ENCODE measurements at places on chromosomes 1 and 21.

- no peak for DNase-seq
Measured at GRCh38 chr1:40239626-40240025, 8.1 kb upstream of the TMCO2 start.

GRCh38 chr1:172700556-172700955 is 41.7 kb downstream of the FASLG start:
- no peak for DNase-seq

GRCh38 chr1:109067883-109068282 is 7.9 kb downstream of the TAF13 start:
- DNase-seq: no peak

GRCh38 chr1:220927442-220927841 is 48.2 kb downstream of the HLX start:
- no peak for DNase-seq

DNA sequence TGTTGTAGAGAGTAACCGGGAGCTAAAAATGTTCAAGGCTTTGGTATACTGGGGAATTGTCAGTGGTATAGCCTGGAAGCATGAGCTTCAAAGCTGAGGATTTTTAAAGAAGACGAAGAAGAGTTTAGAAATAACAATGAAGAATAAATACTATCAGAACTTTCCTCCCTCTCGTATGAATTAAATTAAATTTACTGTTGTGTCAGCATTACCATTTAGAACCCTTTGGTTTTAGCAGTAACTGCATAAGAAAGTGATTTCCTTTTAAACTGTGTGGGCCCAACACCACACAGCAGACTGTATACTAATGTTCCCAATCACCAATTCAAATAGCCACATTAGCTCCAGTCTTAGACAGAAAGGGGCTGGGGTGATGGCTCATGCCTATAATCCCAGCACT is 122.6 kb downstream of the ZNF644 start:
- no peak for DNase-seq

GRCh38 chr1:59903141-59903754 is 23.3 kb downstream of the CYP2J2 start:
- no peak for DNase-seq

GRCh38 chr1:40247655-40248054 is at the start of gene TMCO2:
TMCO2 (plus strand) TSS chr1:40247937; CDS start chr1:40247994, 57 bp downstream.
- DNase-seq: no peak

DNA sequence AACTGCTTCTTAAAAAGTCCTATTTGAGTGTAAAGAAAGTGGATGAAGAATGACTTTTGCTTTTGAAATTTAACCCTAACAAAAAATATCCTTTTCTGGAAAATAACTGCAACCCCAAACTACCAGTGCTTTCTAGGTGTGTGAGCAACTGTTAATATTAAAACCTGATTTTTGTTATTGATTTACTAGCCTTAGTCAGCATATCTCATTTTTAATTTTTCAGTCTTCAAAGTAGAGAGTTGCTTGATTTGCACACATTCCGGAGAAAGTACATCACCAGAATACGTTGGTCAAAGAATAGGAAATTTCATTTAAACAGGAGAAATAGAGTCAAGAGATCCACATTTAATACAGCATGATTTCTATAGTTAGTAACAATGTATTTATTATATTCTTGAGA is 141.8 kb upstream of the ADAMTS5 start:
- DNase-seq: no peak

DNA sequence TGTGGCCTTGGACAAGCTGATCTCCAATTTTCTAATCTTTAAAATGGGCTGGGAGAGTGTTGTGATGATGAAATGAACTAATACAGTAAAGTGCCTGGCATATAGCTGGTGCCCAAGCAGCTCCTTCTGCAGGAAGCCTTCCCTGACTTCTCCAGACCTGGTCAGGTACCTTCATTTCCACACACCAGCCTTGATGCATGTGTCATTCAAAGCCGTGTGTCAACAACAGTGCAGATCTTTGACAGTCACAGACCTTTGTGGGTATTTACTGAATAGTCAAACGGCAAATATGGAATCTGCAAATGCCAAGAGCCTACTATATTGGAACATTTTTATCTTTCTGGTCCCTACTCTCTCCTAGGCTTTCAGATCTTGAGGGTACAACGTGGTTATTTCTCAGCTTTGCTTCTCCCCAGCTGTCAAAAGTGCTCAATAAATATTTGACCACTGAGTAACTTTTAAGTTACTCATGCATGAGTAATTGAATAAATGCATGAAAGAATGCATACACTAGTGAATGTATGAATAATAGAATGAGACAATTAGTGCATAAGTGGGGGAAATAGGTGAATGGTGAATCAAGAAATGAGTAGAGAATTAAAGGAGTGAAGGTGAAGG is 75.4 kb downstream of the MDM4 start:
- no peak for DNase-seq

DNA sequence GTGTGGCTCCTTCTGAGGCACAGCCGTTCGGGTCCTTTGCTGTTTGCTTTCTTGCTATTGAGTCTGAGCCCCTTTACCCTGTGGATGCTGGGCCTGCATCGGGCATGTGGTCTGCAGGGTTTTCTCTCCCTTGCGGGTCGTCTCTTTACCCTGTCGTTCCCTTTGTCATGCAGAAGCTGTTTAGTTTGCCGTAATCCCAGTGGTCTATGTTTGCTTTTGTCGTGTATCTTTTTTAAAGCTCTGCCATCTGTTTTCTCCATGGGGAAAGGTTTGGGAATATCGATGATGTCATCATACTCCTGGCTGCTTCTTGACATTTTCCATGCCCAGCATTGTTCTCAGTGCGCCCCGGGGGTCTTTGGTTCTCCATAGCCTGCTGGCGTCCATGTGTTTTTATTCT is 68.2 kb downstream of the AGPAT3 start:
- DNase-seq: no peak

DNA sequence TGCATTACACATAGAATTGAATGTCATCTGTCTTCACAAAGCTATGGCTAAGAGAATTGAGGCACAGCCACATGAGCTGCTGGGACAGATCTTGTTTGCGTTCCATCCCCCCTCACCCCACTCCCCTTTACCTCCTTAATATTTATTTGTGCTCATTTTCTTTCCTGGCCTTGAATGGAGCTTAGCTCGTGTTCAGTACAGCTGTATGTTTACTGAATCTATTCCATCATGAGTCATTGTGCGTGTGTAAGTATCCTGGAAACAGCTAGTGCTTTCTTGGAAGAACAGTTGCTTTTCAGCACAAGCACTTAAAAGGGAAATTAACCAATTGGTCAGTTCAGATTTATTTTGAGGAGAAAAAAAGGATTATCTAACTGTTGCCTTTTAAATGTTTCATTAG is 14.7 kb downstream of the PROX1 start:
- DNase-seq: no peak

- DNase-seq: no peak
Measured at GRCh38 chr1:114206392-114206791, 52.7 kb upstream of the SYT6 start.

Measured in posterior cingulate gyrus (tissue), 11 donors.